ENCODE measurements at places on chromosomes 5 and 9. TPM values are rescaled to one million over a fixed set of nuclear protein-coding genes. Genes with fewer than 3 reads are reported as not detected.
A peak's percentile ranks its signal among the peaks of the same experiment; 100 is the strongest.

DNA sequence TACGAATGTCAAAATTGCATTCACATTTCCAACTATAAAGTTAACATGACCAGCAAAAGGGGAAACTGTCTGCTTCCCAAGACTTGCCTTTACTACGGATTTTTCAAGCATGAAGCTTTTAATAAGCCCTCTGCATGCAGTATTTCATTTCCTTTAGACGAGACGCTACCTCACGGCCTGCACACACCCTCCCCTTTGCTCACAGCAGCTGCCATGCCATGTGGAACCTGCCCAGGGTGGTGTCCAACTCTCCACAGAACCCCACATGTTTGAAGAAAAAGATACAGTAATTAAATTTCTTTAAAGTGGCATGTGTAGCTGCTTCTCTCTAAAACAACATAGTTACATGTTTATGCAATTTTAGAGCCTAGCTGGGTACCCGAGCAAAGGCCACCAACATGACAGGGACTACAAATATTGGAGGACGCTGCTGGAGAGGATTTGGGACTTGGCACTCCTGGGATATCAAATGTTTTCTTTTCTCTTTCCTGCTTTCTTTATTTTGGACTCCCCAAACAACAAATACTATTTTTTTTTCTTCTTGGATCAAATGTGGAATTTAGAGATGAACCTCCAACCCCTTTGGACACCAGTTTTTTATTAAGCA lies 256.9 kb upstream of the PCSK5 start:
- no peaks in the 10 kb centered on the region for H3K4me1 ChIP-seq
- no peak for DNase-seq
- peaks cover 6% of the 10 kb centered on the region for H3K27me3 ChIP-seq
- H3K36me3 ChIP-seq, result no peaks in the 10 kb centered on the region
- no peak overlapping the region for H3K4me3 ChIP-seq

DNA sequence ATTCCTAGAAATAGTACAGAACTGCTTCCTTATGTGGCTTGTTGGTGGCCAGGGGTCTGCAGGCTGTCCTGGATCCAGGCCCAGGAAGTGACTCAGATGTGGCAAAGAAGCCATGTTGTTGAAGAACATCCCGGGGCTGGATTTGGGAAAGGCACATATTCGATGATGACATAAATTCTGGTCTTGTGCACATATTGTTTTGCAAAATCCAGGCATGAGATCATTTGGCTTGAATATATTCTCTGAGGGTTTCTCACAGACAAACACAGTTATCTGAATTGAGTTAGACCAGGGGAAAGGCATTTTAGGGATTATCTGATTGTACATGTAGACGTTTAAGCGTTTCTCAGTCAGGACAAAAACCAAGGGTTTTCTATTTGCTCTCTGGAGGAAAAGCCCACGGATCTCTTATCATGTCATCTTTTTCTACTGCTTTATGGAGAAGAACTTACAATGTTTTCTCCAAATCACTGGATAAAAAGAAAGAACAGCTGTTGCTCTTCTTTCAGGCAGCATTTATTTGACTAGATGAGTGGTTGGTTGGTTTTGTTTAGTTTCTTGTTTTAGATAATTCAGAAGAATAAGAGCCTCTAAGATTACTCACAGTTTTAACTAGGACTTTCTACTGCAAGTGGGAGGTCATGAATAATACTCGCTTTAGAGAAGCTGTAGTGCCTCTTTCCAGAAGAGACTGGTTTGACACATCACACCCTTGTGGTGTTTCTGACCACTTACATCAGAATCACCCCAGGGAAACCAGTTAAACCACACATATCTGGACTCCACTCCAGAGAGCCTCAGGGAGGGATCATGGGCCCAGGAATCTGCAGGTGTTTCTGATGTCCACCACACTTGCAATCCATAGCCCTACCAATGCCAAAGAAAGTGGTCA lies 29.5 kb upstream of the LHFPL2 start:
- H3K27ac ChIP-seq, result peak overlapping the region; percentile 82
- DNase-seq, result no peak
- no peaks in the 10 kb centered on the region for H3K36me3 ChIP-seq

DNA sequence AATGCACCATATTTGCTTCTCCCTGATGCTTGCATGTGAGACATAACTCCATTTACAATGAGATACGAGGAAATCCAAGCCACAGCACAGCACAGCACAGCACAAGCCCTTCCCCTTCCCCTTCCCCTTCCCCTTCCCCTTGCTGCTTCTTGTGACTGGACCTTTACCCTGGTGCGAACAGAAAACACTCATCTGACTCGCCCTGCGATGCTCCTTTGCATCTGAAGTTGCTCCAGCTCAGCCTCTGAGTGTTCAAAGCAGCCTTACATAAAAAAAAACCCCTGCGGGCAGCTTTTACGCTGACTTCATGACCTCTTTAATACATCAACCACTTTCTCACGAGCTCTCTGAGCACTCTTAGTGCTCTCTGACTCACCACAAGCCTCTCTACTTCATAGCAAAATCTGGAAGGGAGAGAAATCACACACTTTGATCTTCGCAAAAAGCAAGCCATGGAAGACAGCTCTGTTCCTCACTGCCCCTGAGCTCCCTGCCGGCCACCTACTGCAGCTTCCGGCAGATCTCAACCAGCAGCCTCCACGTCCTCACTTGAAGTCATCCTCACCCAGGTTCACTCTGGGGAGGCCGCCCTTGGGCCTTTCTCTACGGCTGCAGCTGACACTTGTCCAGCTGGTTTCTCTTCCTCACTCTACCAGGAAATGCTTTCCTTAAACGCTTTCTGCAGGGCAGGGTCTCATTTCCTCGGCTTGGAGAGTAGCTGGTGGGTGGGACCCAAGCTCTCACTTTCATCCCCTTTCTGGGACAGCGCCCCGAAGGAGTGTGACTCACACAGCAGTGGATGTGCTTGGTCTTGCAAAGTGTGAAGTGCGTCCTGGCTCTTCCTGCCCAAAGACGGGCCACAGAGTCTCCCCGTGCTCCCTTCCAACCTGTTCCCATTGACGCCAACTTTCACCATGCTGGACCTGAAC lies 5.3 kb downstream of the SLC34A1 start:
- peak overlapping the region; percentile 84 for H3K27ac ChIP-seq
- no peak overlapping the region for H3K4me3 ChIP-seq
- no peak for DNase-seq
- H3K27me3 ChIP-seq, result no peaks in the 10 kb centered on the region
- no peaks in the 10 kb centered on the region for H3K36me3 ChIP-seq
- peaks cover 13% of the 10 kb centered on the region for H3K4me1 ChIP-seq

HSDL2 gene
- total RNA-seq, result 26.5 TPM

ANKRD34B gene
- not detected for total RNA-seq

CRHBP gene
- 5.3 TPM for total RNA-seq
